ENCODE measurements at places on chromosomes 5 and 9.
A peak's percentile ranks its signal among the peaks of the same experiment; 100 is the strongest.

DNA sequence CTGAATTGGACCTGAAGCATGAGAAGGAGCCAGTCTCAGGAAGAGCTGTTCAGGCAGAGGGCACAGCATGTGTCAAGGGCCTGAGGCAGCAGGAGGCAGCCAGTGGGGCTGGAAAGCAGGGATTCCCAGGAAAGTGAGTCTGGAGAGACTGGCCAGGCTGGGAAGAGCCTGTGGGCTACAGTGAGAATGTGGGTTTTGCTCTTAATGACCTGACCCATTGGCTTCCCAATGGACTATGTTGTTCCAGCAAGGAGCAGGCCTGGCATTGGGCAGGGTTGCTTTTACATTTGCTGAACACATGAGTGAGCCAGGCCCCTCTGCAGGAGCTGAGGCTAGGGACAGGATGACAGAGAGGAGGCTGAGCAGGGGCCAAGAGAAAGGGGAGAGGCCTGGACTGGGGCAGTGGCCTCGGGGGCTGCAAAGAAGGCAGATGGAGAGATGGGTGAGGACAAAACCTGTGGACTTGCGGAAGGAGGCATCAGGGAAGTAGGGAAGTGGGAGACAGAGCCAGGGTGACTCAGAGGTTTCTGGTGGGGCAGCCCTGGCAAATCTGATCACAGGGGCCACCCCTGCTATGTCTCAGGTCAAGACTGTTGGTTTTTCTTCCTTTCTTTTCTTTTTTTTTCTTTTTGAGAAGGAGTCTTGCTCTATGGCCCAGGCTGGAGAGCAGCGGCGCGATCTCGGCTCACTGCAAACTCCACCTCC is 65.9 kb upstream of the NEK6 start:
- no peak for DNase-seq

- no peak for DNase-seq
These were observed 12.1 kb upstream of the NCS1 start for GRCh38 chr9:130159915-130160670.

- no peak for DNase-seq
These were observed 461.8 kb downstream of the KIF4B start for GRCh38 chr5:155475318-155475717.

DNA sequence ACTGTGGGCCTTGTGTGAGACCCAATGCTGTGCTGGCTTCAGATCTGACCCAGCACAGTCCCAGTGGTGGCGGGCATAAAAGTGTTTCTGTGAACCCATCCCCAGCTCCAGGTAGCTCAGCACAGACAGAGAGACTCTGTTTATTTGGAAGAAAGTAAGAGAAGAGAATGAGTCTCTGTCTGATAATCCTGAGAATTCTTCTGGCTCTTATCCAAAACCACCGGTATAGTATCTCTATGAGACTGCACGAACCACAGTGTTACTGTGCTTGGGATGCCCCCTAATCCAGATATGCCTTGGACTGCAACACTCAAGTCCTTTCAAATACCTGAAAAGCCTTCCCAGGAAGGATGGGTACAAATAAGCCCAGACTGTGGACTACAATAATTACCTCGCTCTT is 1660.8 kb upstream of the ACO1 start:
- no peak for DNase-seq

GRCh38 chr9:131097126-131097947 is 1.0 kb downstream of the AIF1L start:
- no peak for DNase-seq

DNA sequence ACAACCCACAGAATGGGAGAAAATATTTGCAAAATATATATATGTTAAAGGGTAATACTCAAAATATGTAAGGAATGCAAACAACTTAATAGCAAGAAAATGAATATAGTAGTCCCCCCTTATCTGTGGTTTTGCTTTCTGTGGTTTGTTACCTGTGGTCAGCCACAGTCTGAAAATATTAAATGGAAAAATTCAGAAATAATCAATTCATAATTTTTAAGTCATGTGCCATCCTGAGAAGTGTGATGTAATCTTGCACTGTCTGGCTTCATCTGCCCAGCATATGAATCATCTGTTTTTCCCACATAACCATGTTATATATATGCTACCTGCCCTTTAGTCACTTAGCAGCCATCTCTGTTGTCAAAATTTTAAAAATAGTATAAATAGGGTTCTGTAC is 11.7 kb downstream of the CER1 start:
- DNase-seq, result no peak

DNA sequence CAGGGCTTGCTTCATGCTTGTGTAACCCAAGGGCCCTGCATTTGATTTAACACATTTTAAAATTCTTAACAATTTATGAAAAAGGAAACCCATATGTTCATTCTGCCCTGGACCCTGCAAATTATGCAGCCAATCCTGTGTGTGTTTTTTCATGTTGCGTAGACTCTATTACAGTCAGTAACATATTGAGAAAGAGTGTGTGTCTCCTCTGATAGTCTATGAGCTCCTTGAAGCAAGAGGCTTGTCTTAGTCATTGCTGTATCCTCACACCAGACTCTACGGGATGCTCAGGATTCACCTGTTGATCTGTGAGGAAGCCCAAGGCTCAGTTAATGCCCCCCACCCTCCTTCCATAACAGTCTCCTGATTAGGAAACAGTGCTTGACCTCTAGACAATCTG is 177.3 kb upstream of the DMAC1 start:
- no peak for DNase-seq

- no peak for DNase-seq
These were observed 2.7 kb downstream of the MRPL41 start for GRCh38 chr9:137554349-137554748.

DNA sequence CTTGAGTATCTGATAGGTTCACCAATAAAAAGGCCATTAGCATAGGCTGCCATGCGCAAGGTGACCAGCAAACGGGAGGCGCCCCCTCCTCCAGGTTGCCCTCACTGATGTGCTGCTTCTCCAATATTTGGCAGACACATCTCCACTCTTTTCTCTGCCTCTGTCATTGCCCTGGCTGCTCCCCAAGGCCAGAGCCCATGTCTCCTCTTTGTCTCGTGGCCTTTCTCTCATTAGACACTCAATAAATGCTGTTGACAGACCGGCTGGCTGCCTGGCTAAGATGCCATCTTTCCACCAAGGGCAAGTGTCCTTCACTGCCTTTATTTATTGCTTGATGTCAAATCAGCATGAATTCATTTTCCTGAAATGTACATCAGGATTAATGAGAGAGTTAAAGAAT is 404.0 kb upstream of the KIF2A start:
- DNase-seq, result no peak

GRCh38 chr9:23596913-23597634 is 229.0 kb downstream of the ELAVL2 start:
- no peak for DNase-seq

GRCh38 chr5:61100437-61100836 is 61.8 kb downstream of the SMIM15 start:
- DNase-seq, result no peak

- no peak for DNase-seq
These were observed 255.6 kb upstream of the IRX2 start for GRCh38 chr5:3006961-3007551.

GRCh38 chr5:112549605-112550166 is 130.6 kb upstream of the EPB41L4A start:
- no peak for DNase-seq

DNA sequence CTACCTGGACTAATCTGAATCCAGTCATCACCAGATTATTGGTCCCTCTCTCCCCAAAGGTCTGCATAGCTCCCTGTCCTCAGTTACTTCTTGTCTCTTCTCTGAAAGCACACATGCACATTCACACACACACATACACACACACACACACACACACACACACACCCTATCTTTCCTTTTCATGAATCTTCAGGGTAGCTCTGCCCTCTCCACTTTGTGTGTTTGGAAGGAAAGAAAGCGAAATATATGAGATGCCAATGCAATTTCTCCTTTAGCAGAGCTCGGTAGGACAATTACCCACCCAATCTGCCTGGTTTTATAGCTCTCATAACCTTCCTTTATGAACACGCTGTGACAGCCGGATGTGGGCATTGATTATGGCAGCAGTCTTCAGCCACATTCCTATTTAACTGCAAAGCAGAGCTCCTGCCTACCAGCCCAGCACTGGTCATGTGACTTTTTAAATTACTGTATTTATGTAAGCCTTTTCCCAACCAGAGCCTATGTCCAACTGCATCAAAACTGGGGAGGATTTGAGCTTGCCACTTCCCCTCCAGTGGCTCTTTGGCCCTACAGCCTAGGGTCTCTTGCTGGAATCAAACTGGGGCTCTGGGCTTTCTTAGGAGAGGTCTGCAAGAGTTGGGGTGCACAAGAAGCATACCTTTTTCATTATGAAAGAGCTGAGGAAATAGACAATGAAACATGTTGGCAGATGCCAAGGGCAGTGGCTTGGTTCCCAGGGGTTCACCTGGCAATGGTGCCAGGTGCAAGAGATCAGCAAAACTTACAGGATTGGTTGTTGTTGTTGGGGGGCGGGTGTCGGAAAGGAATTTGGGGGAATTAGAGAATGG is 20.8 kb upstream of the MATR3 start:
- peak; percentile 35 for DNase-seq

DNA sequence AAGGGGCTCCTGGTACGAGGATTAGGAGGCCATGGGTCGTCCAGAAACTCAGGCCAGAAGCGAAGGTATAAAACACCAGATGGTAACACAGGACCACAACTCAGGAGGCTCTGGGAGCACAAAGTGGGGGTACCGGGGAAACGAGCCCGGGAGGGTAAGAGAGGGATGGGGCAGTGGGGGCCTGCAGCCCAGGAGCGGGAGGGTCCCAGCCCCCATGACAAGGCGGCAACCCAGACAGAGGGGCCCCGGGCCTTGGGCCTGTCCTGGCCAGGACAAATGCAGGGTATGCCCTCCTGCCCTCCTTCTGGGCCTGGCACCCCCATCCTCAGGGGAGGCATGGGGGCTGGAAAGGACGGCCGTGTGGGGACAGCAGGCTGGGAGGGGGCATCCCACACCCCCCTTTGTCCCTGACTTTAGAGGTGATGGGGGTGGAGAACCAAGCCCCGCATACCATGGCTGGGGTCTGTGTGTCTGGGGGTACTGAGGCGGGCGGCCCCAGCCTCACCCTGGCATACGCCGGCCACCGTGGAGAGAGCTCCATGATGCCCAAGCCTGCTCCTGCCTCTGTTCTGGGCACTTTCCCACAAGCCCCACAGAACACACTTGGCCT is 47.0 kb upstream of the EXOC3 start:
- no peak for DNase-seq

- DNase-seq, result no peak
These were observed 185.4 kb downstream of the CRB2 start for GRCh38 chr9:123541411-123541810.

- no peak for DNase-seq
These were observed 141.6 kb upstream of the RPS23 start for GRCh38 chr5:82419559-82420332.

DNA sequence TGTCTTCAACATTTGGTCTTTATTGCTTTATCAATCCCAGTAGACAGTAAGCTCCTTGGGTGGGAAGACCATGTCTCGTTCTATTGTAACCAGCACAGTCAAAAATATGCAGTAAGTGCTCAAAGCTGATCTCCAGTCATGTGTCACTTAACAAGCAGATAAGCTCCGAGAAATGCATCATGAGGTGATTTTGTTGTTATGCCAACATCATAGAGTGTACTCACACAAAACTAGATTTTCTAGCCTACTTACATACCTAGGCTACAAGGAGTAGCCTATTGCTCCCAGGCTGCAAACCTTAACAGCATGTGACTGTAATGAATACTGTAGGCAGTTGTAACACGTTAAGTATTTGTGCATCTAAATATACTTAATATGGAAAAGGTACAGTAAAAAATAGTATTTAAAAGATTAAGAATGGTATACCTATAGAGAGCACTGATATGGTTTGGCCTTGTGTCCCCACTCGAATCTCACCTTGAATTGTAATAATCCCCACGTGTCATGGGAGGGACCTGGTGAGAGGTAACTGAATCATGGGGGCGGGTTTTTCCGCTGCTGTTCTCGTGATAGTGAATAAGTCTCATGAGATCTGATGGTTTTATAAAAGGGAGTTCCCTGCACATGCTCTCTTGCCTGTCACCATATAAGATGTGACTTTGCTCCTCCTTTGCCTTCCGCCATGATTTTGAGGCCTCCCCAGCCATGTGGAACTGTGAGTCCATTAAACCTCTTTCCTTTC is 39.8 kb upstream of the PCSK5 start:
- DNase-seq, result no peak

DNA sequence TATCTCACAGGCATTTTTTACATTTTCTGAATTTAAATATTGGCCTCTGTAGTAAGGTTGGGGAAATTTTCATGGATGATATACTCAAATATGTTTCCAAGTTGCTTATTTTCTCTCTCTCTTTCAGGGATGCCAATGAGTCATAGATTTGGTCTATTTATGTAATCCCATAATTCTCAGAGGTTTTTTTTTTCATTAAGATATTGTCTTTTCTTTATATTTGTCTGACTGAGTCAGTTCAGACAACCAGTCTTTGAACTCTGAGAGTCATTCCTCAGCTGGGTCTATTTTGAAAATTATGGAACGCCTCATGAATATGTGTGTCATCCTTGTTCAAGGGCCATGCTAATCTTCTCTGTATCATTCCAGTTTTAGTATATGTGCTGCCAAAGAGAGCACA is 223.2 kb downstream of the PCSK1 start:
- DNase-seq, result no peak

DNA sequence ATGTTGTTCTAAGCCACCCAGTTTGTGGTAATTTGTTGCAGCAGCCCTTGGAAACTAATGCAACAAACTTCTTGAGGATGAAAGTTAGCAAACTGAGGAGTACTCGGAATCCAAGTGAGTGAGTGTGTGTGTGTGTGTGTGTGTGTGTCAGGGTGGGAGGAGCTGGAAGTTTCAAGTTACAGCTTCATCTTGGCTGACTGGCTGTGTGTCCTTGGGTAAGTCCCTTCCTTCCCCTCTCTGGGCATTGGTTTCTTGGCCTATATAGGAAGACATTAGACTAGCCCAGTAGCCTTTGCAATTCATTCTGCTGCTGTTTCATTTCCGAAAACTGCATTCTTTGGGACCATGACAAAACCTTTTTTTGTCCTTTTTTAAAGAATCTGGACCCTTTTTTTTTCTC is 157.2 kb downstream of the MELK start:
- DNase-seq, result no peak

DNA sequence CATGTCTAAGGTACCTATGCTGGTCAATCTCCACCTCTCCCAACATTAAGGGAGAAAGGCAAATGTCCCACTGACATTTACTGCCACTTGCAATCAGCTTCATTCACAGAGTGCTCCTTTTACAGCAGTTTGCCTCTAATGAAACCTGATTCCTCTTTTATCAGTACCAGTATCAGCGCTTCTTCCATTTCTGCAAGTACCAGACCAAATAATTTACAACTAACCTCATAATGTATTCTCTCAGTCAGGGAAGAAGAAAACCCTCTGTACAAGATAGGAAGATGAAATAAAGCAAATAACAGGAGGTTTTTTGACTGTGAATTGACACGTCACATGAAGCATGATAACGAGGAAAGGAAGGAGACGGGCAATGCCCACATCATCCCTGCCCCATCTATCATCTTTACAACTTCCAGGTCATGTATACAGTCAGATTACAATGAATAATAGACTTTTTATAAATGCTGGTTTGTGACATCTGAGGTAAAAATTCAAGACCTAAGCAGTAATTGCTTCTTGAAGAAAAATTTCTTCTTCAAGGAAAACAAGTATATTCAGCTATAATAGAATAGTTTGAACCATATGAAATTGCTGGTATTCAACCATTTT is 21.9 kb downstream of the ABITRAM start:
- no peak for DNase-seq

- no peak for DNase-seq
These were observed 153.5 kb downstream of the ZNF608 start for GRCh38 chr5:124592891-124593290.

- no peak for DNase-seq
These were observed 84.1 kb upstream of the MEGF10 start for GRCh38 chr5:127206320-127207113.

Measured in activated naive CD8-positive, alpha-beta T cell treated with anti-CD3 and anti-CD28 coated beads for 36 hours (primary cell).